CD4-positive, alpha-beta T cell treated with Interleukin-15 for 4 hours (primary cell): ENCODE measurements at places on chromosomes 12 and 14.

GRCh38 chr14:21025371-21026273 is 761 bp upstream of the NDRG2 start:
- DNase-seq: no peak

DNA sequence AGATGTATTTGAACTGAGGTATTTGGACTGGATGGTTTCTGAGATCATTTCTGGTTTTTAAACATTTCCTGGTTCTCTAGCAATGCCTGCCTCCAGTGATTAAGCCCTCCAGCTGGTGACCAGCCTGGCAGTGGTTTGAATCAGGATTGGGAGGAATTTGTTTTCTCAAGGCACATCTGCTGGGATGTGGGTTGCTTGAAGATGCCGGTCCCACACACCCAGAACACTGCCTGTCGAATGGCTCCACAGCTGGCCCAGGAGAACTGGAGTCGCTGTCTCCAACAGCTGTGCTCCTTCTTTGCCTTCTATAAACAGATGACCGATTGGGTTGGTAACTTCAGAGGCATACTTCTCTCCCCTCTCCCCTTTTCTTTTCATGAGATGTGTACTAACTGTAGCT is 258.0 kb upstream of the DDHD1 start:
- DNase-seq: no peak

GRCh38 chr14:77067632-77068516 is 30.2 kb upstream of the CIPC start:
- DNase-seq: peak; percentile 55

- DNase-seq: no peak
Measured at GRCh38 chr14:73752297-73752992, 38.3 kb upstream of the PNMA1 start.

GRCh38 chr14:81519200-81520011 is 14.2 kb downstream of the SEL1L start:
- peak; percentile 14 for DNase-seq

DNA sequence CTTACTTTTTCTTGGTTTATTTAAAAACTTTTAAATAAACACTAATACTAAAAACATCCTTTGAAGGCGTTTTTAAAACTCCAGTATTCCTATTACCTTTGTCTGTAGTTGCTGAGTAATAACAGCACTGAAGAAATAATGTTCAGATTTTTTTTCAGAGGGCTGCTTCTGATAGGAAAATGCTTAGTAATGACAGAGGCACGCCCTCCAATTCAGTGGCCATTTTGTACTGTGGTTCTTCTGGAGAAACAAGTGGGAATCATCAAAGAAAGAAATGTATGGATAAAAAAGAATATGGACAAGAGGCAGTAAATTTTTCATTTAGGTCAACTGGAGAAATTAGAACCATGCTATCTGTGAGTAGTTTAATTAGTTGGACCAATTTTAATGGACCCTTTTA is 13.6 kb downstream of the VEZT start:
- no peak for DNase-seq

- DNase-seq: no peak
Measured at GRCh38 chr14:65413739-65414045, 1.2 kb downstream of the FUT8 start.

GRCh38 chr14:91394105-91395081 is 23.2 kb downstream of the CCDC88C start:
- no peak for DNase-seq

- DNase-seq: no peak
Measured at GRCh38 chr12:27868139-27868538, 88.1 kb upstream of the MANSC4 start.

DNA sequence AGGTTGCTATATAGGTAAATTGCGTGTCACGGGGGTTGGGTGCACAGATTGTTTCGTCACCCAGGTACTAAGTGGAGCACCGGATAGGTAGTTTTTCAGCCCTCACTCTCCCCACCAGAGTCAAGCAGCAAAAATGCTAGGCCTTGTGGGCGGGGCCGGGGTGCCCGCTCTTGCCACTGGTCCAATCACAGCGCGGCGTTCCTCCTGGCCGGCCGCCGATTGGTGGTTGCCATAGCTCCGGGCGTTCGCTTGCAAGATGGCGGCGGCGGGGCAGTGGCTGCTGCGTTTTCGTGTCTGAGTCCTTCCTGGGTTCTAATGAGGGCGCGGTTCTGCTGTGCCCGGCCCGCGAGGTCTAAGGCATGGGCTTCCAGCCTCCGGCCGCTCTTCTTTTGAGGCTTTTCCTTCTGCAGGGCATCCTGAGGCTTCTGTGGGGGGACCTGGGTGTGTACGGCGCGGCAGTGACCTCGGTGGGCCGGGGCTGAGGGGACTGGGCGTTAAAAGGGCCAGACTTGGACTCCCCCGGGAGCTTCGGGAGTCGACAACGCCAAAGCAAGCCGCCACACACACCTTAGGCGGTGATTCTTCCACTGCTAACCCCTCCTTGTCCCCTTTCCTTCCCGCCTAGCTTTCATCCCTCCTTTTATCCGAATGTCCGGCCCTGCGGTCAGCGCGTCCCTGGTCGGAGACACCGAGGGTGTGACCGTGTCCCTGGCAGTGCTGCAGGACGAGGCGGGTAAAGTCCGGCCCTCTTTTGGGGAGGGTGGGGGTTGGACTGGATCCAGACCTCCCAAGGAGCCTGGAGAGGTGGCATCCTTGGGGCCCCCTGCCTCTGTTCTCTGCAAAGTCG is at the start of gene TCTN2:
Gene TCTN2 (plus strand): TSS at position 232 of the 847 bp plus-strand sequence. CDS start 128 bp downstream, at position 360.
- peak; percentile 95 for DNase-seq

- no peak for DNase-seq
Measured at GRCh38 chr12:1573960-1574864, 20.2 kb downstream of the FBXL14 start.

GRCh38 chr14:54609576-54609975 is 42.6 kb downstream of the SAMD4A start:
- DNase-seq: no peak

DNA sequence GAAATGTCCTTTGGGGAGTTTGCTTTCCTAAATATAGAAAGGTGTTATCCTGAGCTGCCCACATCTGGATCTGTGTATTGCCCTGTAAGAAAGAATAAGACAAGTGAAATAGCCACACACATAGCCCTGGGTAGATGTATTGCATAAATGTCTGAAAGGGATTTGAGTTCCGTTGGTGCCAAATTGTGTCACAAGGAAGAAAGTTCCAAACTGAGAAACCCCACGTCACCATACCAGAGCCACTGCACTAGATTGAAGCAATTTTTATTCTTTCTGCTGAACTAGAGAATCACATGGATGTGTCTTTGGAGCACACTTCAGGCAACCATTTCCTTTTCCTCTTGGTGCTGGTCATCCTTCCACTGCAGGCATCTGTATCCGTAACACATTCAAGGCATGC is 5.0 kb downstream of the RNASE9 start:
- no peak for DNase-seq

DNA sequence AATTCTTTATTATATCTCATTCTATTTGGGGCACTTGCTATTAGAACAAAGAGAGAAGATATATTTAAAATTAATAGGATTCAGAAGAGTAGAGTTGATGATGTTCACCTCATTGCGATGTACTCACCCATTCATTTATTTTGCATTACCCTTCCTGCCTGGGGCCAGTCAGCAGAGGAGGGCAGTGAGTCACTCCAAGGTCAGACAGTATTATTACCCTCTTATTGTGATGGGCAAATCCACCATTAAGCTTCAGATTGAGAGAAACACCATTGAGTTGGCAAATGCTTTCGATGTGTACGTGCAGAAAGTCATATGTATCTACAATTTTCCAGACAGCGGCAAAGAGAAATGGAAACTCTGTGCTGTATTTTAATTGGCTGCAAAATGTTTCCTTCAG is 134.2 kb downstream of the BICD1 start:
- no peak for DNase-seq

DNA sequence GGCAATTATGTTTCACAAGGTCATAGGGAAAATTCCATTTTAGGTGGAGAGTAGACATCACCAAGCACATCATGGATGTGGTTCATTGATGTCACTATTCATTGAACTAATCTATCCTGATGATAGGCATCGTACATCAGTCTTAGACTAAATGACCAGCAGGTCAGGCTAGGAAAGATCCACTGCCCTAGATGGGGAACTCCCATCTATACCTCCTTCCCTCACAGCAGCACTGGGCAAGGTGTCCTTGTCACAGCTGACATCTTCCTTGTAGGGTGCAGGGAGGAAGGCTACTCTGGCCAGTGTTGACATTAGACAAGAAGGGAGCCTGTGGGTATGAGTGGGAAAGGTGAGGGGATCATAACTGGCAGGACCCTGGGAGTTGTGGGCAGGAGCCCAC is 63.8 kb upstream of the CAPRIN2 start:
- DNase-seq: no peak

GRCh38 chr12:1776170-1776921 is 44.0 kb upstream of the LRTM2 start:
- DNase-seq: no peak

DNA sequence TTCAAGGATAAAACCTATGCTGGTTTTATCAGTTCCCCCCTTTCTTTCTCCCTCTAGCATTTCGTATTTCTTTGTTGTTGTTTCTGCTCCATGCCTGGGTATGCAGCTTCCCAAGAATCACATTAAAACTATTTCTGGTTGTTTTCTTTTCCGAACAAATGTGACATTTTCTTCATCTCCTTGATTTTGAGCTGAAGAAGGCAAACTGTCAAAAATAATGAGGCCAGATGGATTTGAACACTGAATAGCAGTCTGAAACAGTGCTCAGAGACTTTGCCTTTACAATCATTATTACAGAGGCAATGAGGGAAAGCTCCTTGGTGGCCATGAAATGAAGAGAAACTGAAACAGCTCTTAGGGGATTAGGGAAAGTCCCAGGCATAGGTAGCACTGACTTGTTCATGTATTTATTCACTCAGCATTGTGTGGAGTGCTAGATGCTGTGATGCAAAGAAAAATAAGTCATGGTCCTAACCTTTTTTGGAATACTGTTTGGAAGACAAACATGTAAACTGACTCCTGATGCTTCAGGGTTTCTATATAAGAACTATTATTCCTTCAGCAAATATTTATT is 319.5 kb downstream of the FUT8 start:
- no peak for DNase-seq

- no peak for DNase-seq
Measured at GRCh38 chr14:95533391-95533821, 1.4 kb upstream of the GLRX5 start.

- no peak for DNase-seq
Measured at GRCh38 chr14:28676479-28676878, 90.1 kb upstream of the FOXG1 start.

- no peak for DNase-seq
Measured at GRCh38 chr12:106893451-106893850, 62.3 kb upstream of the TMEM263 start.

DNA sequence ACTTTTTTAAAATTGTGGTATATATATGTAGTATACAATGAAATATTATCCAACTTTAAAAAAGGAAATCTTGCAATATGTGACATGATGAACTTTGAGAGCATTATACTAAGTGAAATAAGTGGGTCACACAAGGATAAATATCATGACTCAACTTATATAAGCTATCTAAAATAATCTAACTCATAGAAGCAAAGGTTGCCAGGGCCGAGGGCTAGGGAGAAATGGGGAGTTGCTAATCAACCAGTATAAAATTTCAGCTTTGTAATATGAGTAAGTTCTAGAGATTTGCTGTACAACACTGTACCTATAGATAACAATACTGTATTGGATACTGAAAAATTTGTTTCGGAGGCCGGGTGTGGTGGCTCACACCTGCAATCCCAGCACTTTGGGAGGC is 38.5 kb downstream of the TAOK3 start:
- DNase-seq: no peak

- DNase-seq: no peak
Measured at GRCh38 chr12:83386527-83387264, 700.0 kb downstream of the TMTC2 start.

DNA sequence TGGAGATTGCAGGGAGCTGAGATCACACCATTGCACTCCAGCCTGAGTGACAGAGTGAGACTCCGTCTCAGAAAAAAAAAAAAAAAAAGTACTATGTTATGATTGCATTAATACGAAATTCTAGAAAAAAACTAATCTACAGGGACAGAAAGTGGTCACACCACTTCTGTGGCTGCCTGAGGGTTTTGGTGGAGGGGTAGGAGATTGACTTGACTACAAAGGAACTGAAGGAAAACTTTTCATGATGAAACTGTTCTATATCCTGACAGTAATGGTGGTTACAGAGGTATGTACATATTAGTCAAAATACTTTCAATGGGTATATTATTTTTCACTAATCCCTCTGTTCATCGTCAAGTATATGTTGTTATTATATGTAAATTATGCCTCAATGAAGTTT is 42.1 kb downstream of the FOXN3 start:
- DNase-seq: no peak

GRCh38 chr14:102923201-102923924 is 900 bp downstream of the AMN start:
- no peak for DNase-seq

DNA sequence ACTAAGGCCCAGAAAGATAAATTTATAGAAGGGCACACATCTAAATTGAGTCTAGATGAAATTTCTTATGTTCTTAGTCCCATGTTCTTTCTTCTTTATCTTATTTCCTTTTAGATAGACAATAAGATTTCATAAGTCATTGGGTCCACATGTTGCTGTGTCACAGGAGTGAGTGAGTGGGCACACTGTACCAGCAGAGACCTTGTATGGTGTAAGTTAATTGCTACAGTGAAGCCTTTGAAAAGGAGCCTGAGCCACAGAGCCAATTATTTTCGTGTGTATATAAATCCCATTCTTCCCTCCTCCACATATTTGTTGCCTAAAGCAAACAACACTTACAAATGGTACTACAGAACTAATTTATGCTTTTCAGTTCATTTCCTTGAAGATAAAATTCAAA is 79.1 kb downstream of the GRIP1 start:
- no peak for DNase-seq

GRCh38 chr14:69887740-69888657 is 8.8 kb downstream of the SMOC1 start:
- DNase-seq: no peak

DNA sequence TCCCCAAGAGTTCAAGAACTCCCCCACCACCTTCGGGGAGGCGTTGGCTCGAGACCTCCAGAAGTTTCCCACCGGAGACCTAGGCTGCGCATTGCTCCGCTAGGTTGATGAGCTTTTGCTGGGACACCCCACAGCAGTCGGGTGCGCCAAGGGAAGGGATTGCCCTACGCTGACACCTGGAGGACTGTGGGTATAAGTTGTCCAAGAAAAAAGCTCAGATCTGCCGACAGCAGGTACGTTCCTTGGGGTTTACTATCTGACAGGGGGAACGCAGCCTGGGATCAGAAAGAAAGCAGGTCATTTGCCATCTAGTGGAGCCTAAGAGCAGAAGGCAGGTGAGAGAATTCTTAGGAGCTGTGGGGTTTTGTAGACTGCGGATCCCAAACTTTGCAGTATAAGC is 98.8 kb downstream of the FRMD6 start:
- no peak for DNase-seq
